Activated CD4-positive, alpha-beta T cell treated with anti-CD3 and anti-CD28 coated beads for 24 hours (primary cell): ENCODE measurements at places on chromosomes 5 and 9.

DNA sequence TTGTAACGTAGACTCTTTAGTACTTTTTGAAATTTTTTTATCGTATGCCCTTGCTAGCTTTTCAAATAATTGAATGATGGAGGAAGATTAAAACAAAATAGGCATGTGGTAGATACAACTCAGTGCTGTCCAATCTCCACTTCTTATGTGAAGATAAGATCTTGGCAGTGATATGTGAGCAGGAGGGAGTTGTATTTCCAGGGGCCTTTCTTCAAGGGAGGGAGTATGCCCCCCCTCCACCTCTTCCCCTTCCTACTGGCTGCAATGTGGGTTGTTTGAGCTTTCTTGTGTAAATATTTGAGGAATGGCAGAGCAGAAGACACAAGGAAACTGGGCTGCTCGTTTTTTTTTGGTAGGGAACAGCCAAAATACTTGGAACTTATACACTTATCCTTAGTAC is 374.9 kb downstream of the PSAT1 start:
- no peak for DNase-seq

DNA sequence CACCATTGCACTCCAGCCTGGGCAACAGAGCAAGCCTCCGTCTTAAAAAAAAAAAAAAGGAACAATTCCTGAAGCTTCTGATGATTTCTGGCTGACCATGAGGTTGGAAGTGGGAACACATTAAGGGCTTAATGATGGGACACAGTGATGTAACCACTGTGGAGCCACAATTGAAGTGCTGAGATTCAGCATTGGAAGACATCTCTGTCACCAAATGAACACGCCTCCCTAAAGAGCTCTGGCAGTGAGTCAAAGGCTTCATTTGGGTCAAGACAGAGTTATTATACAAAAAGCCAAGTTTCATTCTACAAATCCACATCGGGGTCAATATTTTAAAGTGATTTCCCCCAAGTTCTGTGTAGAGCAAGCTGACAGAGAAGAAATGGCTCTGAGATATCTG is 4.5 kb upstream of the S1PR3 start:
- no peak for DNase-seq

- DNase-seq: no peak
Observed at GRCh38 chr5:102958481-102959011, 161.4 kb downstream of the GIN1 start.

- DNase-seq: no peak
Observed at GRCh38 chr5:172167895-172168294, 20.1 kb downstream of the STK10 start.

DNA sequence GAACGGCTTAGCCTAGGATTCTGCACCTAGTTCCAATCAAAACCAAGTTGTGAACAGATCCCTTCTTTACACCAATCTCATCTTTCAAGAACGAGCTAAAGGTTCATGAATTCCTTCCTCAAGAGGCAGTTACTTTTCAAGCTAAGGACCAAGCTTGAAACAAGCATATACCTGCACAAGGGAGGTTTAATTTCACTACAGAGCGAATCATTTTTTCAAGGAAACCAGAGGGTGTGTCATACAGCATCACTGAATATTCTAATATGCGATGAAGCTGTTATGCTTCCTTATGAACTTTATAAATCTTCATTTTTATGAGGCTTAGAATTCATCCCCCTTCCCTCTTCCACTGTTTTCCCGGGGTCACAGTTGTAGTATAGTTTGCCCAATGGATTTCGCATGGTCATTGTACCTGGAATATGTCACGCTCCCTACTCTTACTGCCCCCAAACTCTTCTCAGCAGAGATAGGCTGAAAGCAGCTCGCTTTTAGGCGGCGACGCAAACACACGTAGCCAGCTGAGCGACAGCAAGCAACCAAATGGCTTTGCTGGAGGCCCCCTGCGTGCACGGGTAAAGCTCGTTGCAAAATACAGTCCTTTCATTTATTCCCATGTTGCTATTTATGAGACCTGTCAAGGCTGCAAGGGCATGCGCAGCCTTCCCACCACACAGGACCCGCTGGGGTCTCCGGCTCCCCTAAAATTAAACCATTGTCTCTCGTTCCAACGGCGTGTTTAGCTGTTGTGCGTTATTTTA is 832 bp downstream of the LMBRD2 start:
- peak; percentile 20 for DNase-seq

DNA sequence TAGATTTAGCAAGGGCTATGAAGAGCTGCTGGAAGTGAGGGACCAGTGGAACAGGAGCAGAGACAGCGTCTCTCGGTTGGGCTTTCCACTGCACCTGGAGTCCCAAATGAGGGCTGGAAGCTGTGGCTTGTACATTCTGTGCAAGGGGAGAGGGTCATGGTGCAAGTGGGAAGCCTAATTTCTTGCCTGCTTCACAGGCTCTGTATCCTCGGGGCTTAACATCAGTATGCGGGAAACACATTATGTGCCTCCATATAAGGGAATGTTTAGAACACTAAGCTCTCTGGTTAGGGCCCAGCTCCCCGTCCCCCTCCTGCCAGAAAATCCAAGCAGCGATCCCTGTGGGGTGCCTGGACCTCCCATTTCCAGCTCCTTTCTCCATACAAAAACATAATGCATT is 89.0 kb upstream of the NIPAL4 start:
- no peak for DNase-seq

- DNase-seq: no peak
Observed at GRCh38 chr5:155080721-155081120, 67.2 kb downstream of the KIF4B start.

- DNase-seq: no peak
Observed at GRCh38 chr9:75775166-75775565, 115.3 kb upstream of the PCSK5 start.

DNA sequence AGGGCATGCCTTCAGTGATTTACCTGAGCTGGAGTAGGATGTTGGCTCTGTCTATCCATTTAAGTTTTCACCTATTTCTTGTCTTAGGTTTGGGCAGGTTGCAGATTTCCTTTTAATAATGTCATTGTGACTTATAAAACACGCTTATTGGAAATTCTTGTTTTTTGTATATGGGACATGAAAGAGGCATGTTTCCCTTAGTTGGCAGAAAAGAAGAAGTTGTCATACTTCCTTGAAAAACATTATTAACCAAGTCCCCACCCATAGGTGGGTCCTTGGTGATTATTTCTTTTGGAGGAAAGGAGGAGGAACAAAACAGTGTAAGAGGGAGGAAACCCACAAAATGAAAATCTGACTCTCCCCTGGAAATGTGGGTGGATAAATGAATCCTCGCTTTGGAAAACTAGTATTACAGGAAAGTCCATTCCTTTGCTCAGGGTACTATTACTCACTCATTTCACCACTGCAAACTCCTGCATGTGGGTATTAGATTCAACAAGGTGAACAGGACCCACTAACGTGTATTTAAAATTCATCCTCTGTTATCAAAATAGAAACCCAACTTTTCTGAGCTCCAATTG is 9.3 kb downstream of the CER1 start:
- DNase-seq: no peak

DNA sequence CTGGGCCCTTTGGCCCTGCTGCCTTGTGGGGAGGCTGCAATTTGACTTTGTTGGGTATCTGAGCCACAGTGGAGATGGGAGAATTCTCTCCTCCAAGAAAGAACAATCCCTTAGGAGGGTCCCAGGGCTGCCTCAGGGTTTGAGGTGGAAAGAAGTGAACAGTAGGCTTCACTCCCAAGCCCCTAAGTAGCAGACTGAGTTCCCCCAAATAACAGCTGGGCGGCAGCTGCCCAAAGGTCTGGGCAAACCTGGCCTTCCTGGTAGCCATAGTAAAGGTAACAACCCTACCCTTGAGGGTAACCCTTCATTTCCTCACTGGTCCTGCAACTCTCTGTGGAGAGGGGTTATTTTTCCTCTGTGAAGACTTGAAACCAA is 746 bp downstream of the RGS3 start:
- DNase-seq: no peak

DNA sequence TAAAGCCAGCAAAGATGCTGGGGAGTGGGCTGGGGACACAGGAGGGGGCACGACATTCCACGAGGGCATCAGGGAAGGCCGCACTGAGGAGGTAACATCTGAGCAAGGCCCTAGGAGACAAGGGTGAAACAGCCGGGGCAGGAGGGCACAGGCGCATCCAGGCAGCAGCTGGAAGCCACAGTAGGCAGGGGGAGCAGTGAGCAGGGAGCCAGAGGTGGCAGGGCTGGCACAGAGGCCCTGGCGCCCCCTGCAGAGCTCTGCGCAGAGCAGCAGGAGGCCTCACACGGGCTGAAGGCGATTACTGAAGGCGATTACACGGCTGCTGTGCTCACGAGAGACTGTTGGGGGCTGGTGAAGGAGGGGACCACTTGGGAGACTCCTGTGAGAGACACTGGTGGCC is 15.4 kb downstream of the LMAN2 start:
- no peak for DNase-seq

DNA sequence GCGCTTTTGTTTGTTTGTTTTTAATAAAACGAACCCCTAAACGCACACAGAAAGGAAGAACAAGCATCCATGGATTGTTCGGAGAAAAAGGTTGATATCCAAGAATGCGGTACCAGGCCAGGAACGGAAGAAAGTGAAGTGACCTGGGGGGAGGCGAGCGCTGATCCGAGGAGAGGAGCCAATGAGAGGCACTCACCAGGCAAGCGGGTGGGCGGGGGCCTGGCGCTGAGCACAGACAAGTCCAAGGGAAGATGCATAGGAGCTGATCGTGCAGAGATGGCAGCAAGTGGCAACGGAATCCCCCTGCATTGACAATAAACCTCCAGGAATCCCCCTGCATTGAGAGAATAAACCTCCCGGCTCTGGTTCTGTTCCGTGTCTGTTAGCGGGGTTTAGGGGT is 8.4 kb downstream of the OBP2B start:
- DNase-seq: no peak

DNA sequence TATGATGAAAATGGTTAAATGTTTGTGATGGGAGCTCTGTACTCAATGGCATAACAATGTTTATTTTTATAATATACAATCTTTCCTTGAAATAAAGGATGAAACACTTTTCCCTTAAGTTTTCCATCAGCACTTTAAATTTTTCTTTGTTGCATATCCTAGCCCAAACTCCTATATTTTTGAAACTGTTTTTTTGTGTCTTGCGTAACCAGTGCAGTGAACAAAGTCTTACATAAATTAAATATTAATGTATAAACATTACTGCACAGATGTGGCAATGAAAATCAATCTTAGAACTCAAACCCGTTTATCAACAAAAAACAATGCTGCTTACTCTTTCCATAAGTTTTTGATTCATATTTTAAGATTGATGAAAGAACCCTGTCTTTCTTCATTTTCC is 34.1 kb upstream of the IL31RA start:
- no peak for DNase-seq

DNA sequence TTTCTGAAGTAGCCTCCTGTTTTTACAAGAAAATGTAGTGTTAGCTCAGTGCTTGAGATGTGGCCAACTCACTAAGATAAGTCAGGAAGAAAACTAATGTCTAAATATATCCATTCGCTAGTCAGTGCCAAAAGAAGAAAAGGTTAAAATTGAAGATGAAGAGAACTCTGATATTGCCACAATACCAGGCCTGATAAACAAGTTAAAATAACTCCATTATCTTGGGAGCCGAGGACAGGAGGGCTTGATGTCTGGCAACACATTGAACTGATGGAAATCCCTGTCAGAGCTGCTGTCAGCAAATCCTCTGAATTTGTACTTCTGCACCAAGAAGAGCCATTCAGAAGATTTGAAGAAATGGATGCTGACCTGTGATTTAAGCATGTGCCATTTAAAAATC is 103.4 kb downstream of the LRRC70 start:
- DNase-seq: no peak

GRCh38 chr5:174234388-174234787 is 188.9 kb downstream of the NSG2 start:
- DNase-seq: no peak

GRCh38 chr5:149391524-149391923 is 12.4 kb upstream of the IL17B start:
- no peak for DNase-seq

- DNase-seq: no peak
Observed at GRCh38 chr9:91533382-91533781, 109.8 kb upstream of the NFIL3 start.

GRCh38 chr5:1324301-1324700 is 20.6 kb downstream of the CLPTM1L start:
- no peak for DNase-seq

- peak; percentile 4 for DNase-seq
Observed at GRCh38 chr9:135130207-135130976, 42.9 kb downstream of the OLFM1 start.

GRCh38 chr5:55324815-55325418 is 17.1 kb downstream of the MTREX start:
- DNase-seq: no peak

DNA sequence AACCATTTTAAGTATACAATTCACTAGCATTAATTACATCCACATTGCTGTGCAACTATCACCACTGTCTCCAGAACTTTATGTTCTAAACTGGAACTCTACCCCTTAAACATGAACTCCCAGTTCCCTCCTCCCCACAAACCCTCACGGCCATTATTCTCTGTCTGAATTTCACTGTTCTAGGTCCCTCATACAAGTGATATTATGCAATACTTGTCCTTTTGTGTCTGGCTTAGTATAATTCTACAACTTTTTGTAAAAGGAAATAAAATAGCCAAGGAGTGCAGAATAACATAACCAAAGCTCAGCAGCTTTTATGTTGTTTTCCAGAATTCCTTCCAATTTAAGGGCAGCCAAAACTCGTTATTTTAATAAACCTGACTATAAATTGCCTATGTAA is 53.2 kb downstream of the NAA35 start:
- no peak for DNase-seq

GRCh38 chr5:32272746-32273145 is 40.0 kb downstream of the MTMR12 start:
- no peak for DNase-seq

- no peak for DNase-seq
Observed at GRCh38 chr9:82012276-82012675, 23.7 kb downstream of the SPATA31D1 start.

- DNase-seq: peak; percentile 28
Observed at GRCh38 chr9:114108016-114108833, 9.1 kb upstream of the KIF12 start.

DNA sequence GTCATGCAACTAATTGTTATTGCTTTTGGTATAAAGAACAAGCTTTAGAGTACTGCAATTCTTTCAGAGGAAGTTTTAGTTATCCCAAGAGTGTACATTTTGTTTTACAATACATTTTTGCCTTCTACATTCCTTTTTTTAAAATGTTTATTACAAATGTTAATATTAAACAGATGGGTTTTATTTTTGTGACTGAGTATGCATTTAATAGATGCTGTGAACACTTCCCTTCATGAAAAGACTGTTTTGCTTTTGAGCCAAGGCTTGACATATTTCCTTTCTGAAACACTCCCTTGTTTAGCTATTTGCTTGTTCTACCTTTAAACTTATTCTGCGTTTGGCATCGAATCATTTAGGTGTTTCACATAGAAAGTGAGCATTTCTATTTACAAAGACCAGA is 14.8 kb upstream of the ZNF474 start:
- no peak for DNase-seq

GRCh38 chr5:36450229-36451014 is 148.7 kb upstream of the RANBP3L start:
- DNase-seq: no peak

GRCh38 chr9:37029776-37030610 is 4.1 kb downstream of the PAX5 start:
- no peak for DNase-seq
